ENCODE measurements at places on chromosomes 7 and 10.

DNA sequence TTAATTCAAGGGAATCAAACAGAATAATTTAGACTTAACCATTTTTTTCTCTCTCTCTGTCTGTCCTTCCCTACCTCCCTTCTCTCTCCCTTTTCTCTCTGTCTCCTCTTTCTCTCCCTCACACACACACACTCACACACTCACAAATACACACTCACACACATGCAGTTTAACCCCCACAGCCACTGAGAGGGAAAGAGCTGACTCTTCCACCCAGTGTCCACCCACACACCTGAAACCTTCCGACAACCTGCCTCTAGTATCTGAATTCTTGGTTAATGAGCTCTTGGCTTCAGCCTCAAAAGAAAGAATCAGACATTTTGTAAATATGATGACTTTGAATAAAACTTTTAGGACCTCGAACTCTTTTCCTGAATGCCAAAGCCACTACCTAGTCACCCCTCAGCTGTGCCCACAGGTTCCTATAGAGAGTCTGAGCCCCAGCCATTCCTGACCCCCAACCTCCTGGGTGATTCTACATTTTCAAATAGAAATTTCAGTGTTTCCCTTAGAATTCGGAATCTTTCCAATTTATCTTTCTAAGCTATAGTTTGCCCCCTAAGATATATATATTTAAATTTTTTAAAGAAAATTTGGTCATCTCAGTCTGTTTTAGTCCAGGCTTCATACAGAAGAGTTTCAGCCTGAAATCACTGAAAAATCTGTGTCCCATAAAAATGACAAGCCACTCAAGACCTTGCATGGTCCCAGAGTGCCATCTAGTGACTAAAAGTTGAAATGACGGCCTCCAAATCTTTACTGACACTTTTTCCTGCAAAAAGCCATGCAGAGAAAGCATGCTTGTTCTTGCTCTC lies 202.8 kb downstream of the IPMK start:
- DNase-seq = no peak

- DNase-seq = no peak
These were observed 23.5 kb upstream of the GPR146 start for GRCh38 chr7:1020849-1021251.

GRCh38 chr7:87151729-87152111 lies 533 bp upstream of the DMTF1 start:
- no peak for DNase-seq

DNA sequence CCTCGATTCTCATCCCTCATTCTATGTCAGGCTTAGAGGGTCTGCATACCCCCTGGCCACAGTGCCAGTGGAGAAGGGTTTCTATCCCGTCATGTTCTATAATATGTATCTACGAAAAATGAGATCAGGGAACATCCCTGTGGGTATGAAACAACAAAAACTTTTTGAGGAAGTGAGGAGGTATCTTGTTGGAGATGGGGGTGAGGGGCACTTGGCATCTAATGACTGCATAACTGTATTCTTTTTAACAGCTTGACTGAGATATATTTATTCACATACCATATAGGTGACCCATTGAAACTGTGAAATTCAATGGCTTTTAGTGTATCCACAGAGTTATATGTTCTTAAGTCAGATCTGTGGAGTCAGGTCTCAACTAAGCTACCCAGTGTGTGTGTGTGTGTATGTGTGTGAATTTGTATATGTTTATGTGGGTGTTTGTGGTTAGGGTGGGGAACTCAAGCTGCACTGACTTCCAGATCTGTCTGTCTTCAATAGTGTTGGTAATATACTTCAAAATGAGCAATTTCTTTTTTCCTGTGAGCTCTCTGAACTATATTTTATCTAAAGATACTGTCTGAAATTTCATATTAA lies 528.9 kb downstream of the CNTNAP2 start:
- DNase-seq = no peak

DNA sequence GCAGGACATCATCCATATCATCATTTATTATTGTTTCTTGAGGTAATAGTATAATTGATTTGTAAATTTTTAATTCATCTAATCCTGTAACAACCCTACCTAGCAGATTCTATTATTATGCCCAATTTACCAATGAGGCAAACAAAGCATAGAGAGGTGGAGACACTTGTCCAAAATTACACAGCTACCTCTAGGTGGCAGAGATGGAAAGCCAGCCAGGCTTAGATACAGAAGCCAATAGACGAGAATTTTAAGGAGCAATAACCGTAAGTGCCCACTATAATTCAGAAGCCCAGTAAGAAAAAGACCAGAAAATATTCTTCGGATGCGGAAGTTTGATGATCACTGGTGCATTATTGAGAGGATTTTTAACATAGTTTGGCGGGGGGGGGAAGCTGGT lies 54.0 kb downstream of the ANK3 start:
- DNase-seq = no peak

GRCh38 chr7:67361150-67361549 lies 364.5 kb downstream of the TYW1 start:
- no peak for DNase-seq

DNA sequence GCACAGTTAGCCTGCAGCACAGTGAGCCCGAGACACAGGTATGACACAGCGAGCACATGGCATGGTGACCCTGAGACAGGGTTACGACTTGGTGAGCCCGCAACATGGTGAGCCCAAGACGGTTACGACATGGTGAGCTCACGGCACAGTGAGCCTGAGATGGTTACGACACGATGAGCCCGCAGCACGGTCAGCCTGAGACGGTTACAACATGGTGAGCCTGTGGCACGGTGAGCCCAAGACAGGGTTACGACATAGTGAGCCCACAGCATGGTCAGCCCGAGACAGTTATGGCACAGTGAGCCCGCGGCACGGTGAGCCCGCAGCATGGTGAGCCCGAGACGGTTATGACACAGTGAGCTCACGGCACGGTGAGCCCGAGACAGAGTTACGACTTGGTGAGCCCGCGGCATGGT lies 156.1 kb downstream of the MAD1L1 start:
- DNase-seq = no peak

GRCh38 chr10:93599335-93599734 lies 1.7 kb downstream of the RBP4 start:
- no peak for DNase-seq

DNA sequence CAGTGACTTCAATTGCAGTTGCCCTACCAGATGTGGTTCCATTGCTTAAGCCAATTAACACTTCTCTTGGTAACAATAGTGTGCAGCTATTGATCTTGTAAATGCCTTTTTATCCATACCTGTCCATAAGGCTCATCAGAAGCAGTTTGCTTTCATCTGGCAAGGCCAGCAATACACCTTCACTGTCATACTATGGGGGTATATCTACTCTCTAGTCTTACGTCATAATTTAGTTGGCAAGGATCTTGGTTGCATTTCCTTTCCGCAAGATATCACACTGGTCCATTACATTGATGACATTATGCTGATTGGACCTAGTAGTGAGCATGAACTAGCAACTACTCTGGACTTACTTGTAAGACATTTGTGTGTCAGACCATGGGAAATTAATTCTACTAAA lies 17.7 kb upstream of the ZNF365 start:
- DNase-seq = no peak

DNA sequence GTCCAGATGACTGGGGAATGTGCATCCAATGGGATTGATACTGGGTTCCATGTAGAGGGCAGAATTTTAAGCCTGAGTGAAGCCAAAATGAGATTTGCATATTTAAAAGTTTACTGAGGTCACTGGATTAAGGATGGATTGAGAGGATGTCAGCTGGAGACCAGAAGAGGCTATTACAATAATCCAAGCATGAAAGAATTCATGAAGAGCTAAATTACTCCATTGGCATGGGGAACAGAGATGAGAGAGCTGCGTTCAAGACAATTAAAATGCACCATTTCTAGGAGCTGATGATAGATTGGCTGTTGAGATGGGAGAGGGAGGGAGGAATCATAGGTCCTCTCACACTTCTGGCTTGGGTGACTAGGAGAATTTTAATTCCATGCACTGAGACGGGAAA lies 158.5 kb downstream of the JCAD start:
- DNase-seq = no peak

- no peak for DNase-seq
These were observed 101.8 kb downstream of the MKI67 start for GRCh38 chr10:128024426-128024825.

- DNase-seq = no peak
These were observed 75.1 kb downstream of the DNAH11 start for GRCh38 chr7:21617916-21618390.

GRCh38 chr7:132430861-132431822 lies 145.1 kb downstream of the PLXNA4 start:
- no peak for DNase-seq

DNA sequence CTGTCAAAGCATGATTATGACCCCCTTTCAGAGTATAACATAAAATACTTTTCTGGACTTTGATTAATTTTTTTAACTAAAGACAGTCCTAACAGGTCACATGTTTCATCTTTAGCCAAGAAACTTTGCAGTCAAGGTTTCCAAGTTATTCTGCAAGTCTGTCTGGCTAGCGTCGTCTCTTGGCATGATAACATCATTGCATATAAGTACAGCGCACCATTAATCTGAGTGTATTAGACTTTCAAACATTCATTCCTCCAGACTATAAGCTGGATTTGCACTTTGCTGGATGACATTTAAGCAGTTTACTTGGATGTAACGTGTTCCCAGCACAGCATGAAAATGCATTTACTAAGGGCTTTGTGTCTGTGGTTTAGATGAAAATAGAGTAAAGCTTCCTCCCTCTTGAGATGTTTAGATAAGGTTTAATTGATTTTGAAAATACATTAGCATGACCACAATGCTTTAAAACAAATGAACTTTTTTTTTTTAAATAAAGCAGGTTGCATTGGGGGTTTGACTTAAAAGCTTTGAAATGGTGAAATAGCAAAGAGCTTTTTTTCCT lies 349.0 kb upstream of the MTPN start:
- no peak for DNase-seq

GRCh38 chr7:129689995-129690581 lies 78.6 kb downstream of the NRF1 start:
- DNase-seq = no peak

- no peak for DNase-seq
These were observed 9.8 kb upstream of the RALA start for GRCh38 chr7:39613577-39613976.

DNA sequence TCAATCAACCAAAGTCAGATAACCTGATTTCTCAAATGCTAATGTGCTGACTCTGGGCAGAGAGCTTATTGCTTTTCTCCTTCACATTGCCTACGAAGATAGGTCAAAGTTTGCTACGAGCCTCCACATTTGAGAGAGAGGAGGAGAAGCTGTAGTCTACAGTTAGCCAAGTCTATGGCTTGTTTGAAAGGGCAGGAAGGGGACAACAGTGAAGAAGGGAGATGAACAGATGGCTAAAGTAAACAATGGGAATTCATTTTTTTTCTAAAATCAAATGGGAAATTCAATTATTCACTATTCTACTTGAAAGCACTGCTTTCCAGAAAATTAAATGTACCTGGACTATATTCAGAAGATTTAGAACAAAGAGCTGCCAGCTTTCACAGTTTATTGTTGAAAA lies 126.7 kb upstream of the C1QL3 start:
- no peak for DNase-seq

DNA sequence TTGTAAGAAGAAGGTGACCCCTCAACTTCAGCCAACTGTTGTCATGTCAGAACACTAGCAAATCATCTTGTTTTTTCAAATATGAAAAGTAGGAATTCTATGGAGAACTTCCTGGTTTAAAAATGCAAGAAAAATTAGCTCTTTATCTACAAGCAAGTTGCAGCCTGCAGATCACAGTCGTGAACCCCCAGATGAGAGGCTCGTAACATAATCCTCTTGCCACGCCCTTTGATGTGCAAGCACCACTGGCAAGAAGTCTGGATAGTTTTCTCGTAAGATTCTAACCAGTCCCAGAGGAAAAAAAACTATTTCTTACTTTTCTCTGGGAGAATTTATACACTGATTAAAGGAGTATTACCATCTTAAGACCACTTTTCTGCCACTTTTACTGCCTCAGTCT lies 132.3 kb downstream of the DPY19L1 start:
- DNase-seq = no peak

DNA sequence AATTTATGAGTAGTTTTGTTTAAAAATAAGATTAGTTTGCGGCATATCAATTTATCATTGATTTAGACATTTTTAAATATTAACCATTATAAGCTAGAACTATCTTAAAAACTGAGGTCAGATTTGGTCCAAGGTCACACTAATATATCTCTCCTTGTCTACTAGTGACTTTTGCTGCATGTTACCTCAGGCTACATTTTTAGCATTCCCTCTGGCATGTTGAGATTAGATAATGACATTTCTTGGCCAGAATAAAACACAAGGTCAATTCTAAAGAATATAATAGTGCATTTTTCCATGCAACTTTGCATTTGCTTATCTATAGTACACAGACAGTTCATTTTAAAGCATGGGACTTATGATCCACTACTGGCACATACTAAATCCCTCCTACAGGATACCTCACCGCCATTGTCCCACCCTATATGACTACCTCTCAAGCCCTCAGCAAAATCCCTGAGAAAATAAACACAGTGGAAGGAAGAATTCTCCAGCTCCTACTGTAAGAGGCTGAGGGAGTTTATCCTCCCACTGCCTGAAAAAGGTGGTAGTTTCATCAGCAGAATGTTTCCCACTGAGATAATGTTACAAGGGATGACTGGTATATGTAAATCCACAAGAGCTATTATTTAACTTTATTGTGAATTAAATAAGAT lies 816.4 kb downstream of the GRM8 start:
- DNase-seq = no peak

GRCh38 chr10:2631557-2632205 lies 435.7 kb upstream of the PFKP start:
- DNase-seq = no peak

GRCh38 chr10:36455526-36456133 lies 669.8 kb upstream of the ANKRD30A start:
- no peak for DNase-seq

GRCh38 chr10:89793649-89794254 lies 92.4 kb downstream of the KIF20B start:
- no peak for DNase-seq

GRCh38 chr10:59993931-59994330 lies 87.6 kb upstream of the CCDC6 start:
- no peak for DNase-seq

DNA sequence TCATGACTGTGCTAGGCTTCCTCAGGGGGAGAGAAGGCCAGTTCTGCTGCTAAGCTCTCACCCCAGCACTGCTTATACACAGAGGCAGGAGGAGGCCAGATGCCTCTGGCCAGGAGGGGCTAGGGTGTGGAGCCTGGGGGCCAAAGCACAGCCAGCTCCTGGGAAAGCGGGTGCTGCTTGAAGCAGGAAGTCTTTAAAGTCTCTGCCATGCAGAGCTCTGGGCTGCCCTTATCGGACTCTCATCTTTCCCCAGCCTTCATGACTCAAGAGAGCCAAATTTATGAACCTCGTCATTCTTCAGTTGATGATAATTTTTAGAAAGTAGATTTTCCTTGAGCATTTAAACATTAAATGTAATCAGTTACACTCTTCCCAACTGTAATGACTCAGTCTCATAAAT lies 11.2 kb upstream of the TSPAN14 start:
- no peak for DNase-seq

DNA sequence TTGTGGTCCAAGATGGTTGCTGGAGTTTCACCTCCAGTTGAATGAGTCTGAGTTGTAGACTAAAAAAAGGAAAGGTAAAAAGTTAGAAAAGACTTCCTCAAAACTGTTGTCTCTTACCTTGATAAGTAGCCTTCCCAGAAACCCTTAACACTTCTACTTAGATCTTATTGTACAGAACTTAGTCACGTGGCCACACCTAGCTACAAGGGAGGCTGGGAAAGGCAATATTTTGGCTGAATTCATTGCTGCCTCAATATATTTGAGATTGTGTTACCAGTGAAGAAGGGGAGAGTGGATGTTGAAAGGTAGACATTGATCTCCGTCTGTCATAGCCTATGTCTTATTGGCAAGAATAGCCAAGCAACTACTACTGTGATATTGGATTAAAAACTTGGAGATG lies 35.5 kb upstream of the VDAC2 start:
- no peak for DNase-seq
